ENCODE measurements at places on chromosomes 12 and 14.

DNA sequence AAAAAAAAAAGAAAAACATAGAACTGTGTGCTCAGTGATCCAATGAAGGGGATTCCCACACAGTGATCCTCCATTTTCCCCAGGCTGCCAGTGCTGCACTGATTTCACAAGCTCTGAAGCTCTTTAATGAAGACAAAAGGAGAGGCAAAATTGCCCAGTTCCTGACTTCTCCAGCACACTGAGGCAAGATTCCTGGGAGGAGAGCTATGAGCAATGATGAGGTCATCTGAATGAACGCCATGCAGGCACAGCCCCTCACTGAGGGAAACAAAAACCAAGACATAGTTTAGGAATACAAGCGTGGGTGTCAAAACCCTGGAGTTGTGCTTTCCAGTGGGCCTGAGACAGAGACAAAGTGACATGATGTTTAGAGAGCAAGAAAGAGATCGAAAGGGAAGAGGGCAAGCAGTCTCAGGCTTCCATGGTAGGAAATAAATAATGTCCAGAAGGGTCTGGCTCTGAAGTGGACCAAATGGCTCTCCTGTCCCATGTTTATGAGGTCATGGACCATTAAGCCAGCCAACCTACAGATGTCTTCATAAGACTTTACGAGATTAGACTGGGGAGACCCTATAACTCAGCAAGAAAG, 40.9 kb upstream of the SMUG1 start:
- no peak for DNase-seq

GRCh38 chr12:98149270-98149669, 366.1 kb upstream of the TMPO start:
- DNase-seq = no peak

DNA sequence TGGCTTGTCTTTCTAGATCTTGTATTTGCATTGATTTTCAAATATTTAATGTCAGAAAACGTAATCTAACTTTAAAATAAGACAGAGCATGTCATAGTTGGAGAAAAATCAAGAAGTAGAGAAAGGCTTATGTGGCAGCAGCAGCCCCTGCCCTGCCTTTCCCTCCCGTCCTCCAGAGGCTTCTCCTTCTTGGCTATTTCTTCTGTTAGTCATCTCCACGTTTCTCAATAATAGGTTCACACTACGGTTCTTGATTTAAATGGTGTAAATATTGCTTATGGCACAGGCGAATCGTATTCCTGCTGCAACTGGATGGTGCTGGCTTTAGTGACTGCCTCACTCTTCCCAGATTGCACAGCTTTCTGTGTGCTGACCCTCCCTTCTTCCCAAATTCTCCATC, 42.8 kb downstream of the SLC8B1 start:
- no peak for DNase-seq

GRCh38 chr14:43896044-43896443, 611.0 kb downstream of the FSCB start:
- DNase-seq = no peak

DNA sequence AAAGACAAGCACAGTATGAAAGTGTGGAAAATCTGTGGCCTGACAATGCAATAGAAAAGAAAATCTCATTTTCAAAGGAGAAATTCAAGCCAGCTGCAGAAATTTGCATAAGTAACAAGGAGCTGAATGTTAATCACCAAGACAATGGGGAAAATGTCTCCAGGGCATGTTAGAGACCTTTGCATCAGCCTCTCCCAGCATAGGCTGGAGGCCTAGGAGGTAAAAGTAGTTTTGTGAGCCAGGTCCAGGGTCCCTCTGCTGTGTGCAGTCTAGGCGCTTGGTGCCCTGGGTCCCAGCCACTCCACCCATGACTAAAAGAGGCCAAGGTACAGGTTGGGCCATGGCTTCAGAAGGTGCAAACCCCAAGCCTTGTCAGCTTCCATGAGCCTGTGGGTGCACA, 58.3 kb downstream of the TESPA1 start:
- DNase-seq = no peak

- no peak for DNase-seq
These were observed 92.7 kb downstream of the LRRC74A start for GRCh38 chr14:76918782-76919394.

GRCh38 chr14:106026026-106026425, 499.6 kb downstream of the TMEM121 start:
- DNase-seq = no peak

GRCh38 chr12:30613119-30613830, 82.4 kb downstream of the IPO8 start:
- DNase-seq = no peak

- no peak for DNase-seq
These were observed 463.0 kb downstream of the AACS start for GRCh38 chr12:125528281-125528680.

- DNase-seq = no peak
These were observed 321.3 kb downstream of the PDZRN4 start for GRCh38 chr12:41509271-41510055.

DNA sequence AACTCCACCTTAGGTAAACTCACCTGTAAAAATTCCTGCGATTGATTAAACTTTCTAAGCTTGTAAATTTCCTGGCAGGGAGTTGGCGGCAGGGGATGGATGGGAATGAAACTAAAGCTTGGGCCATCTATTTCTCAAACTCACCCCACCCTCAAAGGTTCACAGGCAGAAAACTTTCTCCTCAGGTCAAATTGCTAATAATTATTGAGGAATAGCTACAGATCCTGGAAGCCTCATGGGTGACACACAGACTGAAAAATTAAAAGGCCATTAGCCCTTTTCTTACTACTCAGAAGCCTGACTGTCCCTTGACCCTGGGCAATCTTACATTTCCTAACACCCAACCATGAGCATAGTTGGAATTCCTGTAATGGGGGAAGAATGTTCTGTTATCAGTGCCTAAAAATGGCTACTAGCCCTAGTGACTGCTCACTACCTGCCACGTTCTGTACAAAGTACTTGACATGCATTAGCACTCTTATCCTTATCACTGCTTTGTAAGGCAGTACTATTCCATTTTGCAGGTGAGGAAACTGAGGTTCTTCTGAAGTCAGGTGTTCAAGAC, 12.4 kb upstream of the SYNDIG1L start:
- no peak for DNase-seq

DNA sequence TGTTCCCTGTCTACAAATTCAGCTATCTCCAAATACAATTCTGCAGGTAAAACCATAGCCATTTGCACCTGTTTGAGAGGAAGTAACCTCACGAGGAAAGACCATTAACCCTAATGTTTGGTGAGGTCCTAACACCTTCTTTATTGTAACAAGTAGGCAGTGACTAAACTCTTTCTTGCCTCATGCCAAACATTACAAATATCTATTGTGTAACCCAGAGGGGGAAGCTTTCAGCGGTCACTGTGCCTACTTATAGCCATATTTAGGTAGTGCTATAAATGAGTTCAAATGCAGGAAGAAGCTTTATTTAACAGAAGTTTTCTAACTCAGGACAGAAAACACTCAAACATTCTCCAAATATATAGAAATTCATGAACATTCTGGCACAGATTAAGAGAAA, 252.7 kb downstream of the LRFN5 start:
- no peak for DNase-seq

- no peak for DNase-seq
These were observed 47.4 kb upstream of the BTG1 start for GRCh38 chr12:92193063-92193462.

GRCh38 chr14:105059035-105059924, 6.0 kb downstream of the GPR132 start:
- DNase-seq = peak; percentile 77

GRCh38 chr12:38113991-38114390, 202.6 kb upstream of the ALG10B start:
- DNase-seq = no peak

GRCh38 chr12:3319723-3320492, 171.1 kb upstream of the PRMT8 start:
- DNase-seq = no peak

GRCh38 chr12:80257920-80258319, 158.6 kb downstream of the OTOGL start:
- DNase-seq = no peak

DNA sequence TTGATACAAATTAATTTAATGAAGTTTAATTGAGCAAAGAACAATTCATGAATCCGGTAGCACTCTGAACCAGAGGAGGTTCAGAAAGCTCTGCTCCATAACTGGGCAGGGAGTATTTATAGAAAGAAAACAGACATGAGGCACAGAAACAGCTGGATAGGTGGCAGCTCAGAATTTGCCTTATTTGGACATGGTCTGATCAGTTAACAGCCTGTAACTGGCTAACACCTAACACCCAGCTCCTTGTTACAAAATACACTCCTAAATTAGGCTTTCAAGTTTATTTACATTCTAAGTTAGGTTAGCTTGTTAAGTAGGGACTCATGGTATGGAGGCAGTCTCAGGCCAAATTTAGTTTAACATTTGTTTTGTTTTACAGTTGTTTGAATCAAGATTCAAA, 67.8 kb upstream of the TMCC3 start:
- no peak for DNase-seq

- DNase-seq = no peak
These were observed 15.1 kb downstream of the CYP46A1 start for GRCh38 chr14:99699085-99699760.

DNA sequence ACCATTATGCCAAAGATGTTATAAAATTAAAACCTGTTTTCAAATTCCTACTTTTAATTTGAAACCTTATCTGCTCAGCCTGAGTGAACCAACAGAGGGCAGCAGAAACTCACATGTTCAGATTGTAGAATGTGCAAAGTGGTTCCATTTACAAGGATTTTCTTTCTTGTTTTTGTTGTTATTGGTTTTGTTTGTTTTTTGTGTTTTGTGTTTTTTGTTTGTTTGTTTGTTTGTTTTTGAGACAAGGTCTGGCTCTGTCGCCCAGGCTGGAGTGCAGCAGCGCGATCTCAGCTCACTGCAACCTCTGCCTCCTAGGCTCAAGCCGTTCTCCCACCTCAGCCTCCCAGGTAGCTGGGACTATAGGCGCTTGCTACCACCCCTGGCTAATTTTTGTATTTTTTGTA, 22.8 kb upstream of the GARIN2 start:
- peak; percentile 27 for DNase-seq

DNA sequence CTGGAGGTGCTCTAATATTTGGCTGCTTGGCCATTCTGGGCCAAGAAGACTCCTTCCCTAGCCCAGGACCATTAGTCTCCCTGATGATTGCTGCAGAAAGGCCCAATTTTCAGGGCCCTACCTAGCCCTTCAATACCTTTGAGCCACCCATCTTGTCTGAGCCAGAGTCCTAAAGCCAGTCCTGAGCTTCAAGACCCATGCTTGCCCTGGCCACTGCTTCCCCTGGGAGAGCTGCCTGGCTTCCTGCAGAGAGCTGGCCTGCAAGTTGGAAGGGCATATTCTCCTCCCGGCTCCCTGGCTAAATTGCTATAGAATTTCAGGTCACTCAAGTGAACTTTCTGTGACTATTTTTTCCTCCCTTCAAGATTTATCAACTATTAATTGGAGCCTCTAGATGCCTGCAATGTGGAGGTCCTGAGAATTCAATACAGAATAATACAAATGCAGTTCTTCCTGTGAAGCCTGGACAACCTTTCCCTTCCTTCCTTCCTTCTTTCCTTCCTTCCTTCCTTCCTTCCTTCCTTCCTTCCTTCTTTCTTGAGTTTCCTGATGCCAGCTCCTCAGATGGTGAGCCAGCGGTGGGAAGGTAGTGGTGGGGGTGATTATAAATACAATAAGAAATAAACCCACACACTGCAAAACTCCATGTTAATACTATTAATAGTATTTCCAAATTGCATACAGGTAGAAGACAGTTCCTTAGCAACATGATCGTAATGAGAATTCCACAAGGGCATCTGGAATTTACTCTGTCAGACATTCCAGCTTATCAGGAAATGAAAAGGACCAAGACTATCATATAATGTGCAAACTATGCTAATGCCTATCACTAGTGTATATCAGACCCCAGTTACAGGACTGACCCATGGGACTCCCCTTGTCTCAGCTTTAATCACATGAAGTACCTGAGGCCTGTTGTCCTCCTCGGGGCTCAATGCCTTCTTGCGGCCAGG, 108.1 kb downstream of the ZFP36L1 start:
- DNase-seq = no peak

- DNase-seq = no peak
These were observed 65.2 kb downstream of the ACSS3 start for GRCh38 chr12:81143057-81143456.

DNA sequence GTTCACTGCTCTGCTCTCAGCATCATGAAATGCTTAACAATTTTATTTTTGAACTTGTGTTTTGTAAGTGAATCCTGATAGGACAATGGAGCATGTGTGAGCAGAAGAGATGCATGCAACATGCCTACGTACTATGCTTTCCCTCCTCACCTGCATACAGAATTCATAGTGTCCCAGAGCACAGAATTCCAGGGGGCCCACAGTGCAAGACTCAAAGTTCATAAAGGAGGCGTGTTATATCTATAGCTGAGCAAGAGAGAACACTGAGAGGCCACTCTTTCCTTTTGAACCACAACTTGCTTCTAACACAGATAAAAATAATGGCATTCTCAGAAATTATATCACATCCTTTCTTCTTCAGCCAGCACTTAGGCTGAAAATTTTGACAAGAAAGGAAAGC, 28.8 kb downstream of the BHLHE41 start:
- no peak for DNase-seq

All from CD4-positive, alpha-beta T cell treated with Interleukin-1 beta for 1 hour (primary cell).